ENCODE measurements at places on chromosomes 2 and 18.

GRCh38 chr2:36376319-36376765 lies 20.8 kb downstream of the CRIM1 start:
- no peak for DNase-seq

DNA sequence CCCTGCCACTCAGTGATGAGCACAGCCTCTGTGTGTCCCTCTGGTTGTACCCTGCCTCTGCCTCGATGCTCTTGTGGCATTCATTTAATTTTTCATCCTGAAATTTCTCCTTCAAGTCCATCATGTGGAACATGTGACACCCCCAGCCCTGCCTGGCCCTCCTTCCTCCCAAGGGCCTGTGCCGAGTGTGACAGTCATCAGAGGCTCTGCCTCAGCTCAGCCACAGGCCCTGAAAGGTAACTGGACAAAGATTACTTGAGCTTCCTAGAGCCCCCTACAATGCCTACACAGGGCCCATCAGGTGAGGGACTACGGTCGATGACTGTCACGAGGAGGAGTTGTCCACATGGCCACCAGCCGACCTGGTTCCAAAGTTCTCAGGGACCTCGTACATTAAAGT lies 75.1 kb downstream of the C1QL2 start:
- no peak for DNase-seq

DNA sequence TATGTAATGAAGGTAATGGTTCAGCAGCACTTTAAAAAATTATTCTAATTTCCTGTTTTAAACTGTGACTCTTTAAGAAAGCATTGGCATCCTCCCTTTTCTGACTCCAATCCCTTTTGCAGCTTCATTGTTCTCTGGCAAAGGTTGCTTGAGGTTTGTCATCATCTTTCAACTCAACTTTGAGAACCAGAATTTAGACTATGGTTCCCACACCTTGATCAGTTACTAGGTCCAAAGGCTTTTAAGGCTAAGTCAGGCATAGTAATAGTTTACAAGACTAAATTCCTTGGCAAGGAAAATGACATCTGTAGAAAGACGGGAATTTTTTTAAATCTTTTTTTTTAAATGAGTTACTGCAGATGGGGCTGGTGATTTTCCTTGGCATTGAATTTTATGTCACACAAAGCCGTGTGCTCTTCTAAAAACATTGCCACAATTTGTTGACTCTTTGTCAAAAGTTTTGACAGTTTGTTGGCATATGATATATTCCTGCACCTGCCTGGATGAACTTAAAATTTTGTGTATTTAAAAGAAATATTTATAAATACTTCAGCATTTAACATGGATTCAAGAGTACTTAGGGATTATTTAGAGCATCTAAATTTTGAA lies 451.0 kb downstream of the MEIS1 start:
- no peak for DNase-seq

GRCh38 chr2:143117225-143117624 lies 12.0 kb upstream of the ARHGAP15 start:
- no peak for DNase-seq

- no peak for DNase-seq
Observed at GRCh38 chr2:111108745-111109271, 11.9 kb upstream of the BCL2L11 start.

DNA sequence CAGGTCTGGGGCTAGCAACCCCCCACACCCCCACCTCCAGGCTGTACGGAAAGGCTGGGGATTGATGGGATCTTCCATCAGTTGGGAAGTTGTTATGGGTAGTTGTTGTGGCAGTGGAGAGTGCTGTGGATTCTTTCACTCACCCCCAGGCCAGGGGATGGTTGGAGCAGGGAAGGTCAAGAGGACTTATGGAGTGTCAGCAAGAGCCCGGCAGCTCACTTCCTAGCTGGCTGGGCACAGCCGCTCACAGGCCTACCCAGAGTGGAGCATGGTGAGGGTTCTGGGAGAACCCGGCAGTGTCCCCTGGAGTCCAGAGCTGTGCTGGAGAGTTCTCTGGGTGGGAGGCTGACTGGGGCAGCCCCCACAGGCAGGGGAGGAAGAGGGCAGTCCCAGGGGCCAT lies 122.2 kb downstream of the MSH2 start:
- no peak for DNase-seq

DNA sequence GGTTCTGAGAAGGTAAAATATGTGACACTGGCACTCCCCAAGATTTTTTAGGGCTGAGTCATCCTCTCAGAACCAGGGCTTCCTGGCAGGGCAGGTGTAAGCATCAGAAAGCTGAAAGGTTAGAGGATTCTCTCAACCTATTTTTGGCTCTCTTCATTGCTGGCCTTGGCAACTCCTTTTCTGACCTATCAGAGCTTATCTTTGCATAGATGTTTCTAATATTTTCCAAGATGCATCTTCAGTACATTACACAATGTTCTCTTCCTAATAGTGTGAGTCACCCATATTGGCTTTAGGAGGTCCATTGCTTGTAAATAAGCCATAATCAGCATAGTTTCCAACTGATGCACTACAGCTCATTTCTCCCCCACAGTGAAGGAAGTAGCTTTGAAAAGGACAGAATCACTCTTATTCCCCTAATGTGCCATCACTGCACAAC lies 2008.4 kb upstream of the PIK3C3 start:
- no peak for DNase-seq

DNA sequence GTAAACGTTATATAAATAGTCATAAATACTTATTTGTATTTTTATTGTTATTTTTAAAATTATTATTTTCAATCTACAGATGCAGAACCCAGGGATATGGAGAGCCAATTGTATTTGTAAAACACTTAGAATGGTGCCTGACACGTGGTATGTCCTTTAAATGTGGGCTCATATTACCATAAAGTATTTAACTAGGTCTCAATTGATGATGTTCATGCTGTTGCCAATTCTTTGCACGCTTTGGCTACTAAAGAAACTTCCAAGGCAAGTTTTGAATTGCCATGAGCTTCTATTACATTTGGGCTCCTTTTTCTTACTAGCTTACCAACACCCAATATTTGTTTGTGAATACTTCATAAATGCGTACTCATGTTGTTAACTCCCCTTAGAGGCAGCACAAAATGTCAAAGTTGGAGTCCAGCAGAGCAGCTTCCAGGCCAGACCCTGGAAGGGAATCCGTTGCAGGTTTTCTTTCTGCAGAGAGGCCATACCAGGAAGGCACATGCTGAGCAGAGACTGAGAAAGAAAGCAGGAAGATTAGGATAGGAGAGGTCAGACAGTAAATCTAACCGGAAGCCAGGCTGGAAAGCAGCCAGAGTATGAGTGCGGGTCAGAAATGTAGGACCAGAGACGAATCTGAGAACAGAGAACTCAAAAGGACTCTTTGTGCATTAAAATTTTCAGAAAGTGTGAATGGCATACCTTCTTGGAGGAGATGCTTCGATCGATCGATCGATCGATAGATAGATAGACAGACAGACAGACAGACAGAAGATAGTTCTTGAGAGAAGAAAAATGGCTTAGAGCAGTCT lies 4.2 kb upstream of the NOSTRIN start:
- DNase-seq, result no peak

- DNase-seq, result no peak
Observed at GRCh38 chr2:437756-438393, 150.0 kb upstream of the ALKAL2 start.

- no peak for DNase-seq
Observed at GRCh38 chr2:67476809-67477790, 80.0 kb downstream of the ETAA1 start.

- DNase-seq, result no peak
Observed at GRCh38 chr2:15242936-15243461, 318.1 kb downstream of the NBAS start.

- no peak for DNase-seq
Observed at GRCh38 chr2:32559136-32559535, 68.7 kb upstream of the TTC27 start.

- no peak for DNase-seq
Observed at GRCh38 chr2:239181903-239182581, 218.8 kb downstream of the HDAC4 start.

- no peak for DNase-seq
Observed at GRCh38 chr2:125630377-125630776, 1025.6 kb upstream of the GYPC start.

DNA sequence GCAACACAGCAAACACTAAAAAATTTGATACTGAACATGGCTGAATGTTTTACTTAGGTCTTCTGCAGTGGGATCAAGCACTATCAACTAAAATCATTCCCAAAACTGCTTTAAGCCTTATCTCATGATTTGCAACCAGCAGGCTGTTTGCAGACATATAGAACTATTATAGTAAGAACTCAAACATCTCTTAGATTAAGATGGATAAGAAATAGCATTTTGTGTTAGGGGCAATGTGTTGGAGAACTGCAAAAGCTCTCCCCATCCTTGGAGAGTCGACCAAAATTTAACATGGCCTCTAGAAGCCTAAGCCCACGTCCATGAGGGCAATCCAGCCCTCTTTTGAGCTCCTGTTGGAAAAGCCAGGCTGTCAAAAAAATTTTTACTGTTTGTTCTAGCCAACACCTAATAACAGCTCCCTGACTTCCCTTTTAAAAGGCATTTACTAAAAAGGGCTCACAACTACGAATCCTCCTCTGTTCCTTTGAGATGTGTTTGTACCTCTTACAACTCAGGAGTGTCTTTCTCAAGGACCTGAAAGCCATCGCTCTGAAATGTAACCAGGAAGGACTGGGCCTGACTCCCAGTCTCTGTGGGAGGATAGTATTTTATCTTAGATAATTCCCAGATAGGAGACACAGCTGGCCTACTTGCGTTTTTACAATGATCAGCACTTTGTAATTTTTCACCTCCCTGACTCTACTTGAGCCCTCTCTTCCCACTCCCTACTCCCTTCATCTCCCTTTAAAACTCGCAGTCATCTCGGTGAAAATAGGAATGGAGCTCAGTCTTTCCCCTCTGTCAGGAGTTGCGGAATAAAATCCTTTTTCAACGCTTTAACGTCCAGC lies 1.4 kb downstream of the KRCC1 start:
- no peak for DNase-seq

GRCh38 chr2:27051902-27052645 lies 606 bp downstream of the AGBL5 start:
- DNase-seq, result no peak

GRCh38 chr2:101887328-101887727 lies 104.4 kb upstream of the IL1R2 start:
- DNase-seq, result no peak

DNA sequence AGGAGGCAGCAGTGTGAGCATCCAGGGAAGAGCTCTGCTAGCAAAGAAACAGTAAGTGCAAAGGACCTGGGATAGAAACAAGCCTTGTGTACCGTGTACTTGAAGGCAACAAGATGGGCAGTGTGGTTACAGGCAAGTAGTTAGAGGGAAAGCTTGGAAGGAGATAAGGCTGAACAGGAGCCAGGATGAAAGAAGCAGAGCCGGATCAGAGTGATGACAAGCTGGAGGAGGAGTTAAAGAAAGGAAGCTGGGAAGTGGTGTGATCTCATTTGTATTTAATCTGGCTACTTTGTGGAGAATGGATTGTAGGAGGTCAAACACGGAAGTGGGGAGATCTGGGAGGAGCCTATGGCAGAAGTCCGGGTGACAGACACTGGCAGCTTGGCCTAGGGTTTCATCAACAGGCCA lies 44.7 kb upstream of the VPS54 start:
- DNase-seq, result no peak

GRCh38 chr18:25141886-25142285 lies 210.1 kb downstream of the ZNF521 start:
- no peak for DNase-seq

GRCh38 chr2:204665207-204665606 lies 119.9 kb downstream of the PARD3B start:
- no peak for DNase-seq

DNA sequence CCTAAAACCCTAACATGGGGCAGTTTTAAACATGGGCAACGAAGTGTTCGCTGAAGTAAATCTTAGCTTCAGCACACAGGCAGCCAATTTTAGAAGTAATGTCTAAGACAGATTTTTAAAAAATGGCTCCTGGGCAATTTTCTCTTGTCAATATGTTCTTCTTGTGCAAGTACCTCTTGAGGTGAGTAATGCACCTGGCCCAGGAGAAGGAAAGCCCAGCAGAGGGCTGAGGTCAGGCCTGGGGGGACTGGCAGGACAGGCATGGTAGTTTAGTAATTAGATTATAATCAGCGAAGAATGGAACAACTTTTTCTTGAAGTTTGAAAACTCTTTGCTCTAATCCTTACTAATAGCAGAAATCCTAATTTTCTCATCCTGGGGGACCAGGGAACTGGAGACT lies 77.6 kb downstream of the SPRED2 start:
- DNase-seq, result no peak

DNA sequence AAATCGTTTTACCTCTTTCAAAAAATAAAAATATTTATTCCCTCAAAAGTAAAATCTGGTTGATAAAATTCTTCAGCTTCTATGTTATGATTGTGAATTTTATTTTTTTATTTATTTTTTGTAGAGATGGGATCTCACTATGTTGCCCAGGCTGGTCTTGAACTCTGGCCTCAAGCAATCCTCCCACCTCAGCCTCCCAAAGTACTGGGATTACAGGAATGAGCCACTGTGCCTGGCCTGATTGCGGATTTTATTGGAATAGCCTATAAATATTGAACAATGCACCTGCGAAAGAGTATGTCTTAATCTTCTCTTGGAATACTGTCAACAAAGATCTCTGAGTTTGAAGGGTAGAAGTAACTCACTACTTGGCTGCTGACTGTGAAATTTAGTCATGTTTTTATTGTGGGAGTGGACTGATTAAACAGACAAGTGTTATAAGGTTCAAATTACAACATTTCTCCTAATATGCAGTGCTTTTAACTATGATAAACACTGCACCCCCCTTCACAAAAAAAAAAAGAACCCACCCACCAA lies 138.0 kb downstream of the AFF3 start:
- no peak for DNase-seq
